ENCODE measurements at places on chromosomes 5 and 9.

- DNase-seq: no peak
Measured at GRCh38 chr9:135552698-135553171, 6.8 kb downstream of the OBP2A start.

DNA sequence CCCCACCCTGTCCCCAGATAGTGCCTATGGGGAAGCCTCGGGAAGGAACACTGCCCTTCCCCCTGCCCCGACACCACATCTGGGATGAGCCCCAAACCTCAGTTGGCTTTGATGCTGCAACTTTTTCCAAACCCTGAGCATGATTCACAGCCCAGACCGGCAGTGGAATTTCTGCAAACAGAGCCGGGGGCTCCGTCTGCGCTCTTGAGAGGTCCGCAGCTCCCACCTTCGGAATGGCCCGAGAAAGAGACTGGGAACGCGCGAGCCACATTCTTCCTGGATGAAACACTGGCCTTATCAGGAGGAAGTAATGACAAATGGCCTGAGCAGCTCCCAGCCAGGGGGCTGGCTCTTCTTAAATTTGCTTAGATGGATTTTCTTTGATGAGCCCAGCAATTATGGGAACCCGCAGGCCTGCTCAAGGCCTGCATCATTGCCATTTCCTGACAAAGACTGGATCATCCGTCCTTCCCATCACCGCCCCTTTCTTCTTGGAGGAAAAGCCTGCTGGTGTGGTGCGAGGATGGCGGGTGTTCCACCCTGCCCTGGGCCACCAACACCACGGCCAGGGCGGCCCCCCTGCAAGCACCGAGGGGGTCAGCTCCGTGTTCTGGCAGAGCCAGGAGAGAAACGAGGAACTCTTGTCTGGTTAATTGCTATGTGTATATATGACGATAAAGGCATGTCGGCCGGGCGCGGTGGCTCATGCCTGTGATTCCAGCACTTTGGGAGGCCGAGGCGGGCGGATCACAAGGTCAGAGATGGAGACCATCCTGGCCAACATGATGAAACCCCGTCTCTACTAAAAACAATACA, 38.8 kb upstream of the COL5A1 start:
- DNase-seq: no peak

- DNase-seq: no peak
Measured at GRCh38 chr5:143372187-143372829, 31.2 kb downstream of the NR3C1 start.

DNA sequence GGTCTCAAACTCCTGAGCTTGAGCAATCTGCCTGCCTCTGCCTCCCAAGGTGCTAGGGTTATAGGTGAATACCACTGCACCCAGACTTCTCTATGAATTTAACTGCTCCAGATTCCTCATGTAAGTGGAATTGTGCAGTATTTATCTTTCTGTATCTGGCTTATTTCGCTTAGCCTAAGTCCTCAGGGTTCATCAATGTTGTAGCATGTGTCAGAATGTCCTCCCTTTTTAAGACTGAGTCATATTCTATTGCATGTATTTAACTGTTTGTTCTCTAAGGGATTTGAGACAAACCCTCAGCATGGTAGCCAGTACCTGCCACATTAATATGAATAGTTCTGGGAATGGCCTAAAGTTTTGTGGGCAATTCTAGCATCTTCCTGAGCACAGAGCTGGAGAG, 53.9 kb upstream of the TUT7 start:
- no peak for DNase-seq

Data from stimulated activated CD4-positive, alpha-beta T cell treated with anti-CD3 and anti-CD28 coated beads, TNF-alpha, amount 100 ng/mL, for 1 hour (primary cell).